ENCODE measurements at places on chromosomes 5 and 9. TPM values are rescaled to one million over a fixed set of nuclear protein-coding genes. Genes with fewer than 3 reads are reported as not detected.

GMCL2 gene
- not detected for total RNA-seq

CATSPER3 gene
- total RNA-seq, result 0.14 TPM

GRCh38 chr5:141431286-141431685, 979 bp downstream of the PCDHGA12 start:
- H3K4me1 ChIP-seq, result peaks cover 43% of the 10 kb centered on the region
- peaks cover 46% of the 10 kb centered on the region for H3K36me3 ChIP-seq
- no peak overlapping the region for H3K27ac ChIP-seq
- DNase-seq, result no peak
- no peak overlapping the region for H3K4me3 ChIP-seq

DNA sequence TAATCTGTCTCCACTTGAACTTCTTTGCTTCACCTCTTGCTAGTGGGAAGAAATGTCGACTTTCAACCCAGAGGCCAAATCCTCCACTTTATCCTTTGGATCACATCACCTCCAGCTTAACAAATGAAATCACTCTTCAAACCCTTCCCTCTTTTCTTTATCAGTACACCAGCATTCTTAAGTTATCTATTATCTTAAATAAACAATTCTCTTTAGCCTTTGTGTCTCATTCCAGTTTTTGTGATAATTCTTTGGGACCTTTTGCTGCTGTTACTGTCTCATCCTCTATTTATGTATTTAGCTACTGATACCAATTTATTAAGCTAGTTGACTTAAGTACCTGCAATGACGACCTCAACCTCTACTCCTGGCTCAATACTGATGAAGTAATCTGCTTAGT, 28.1 kb upstream of the FBN2 start:
- no peaks in the 10 kb centered on the region for H3K27me3 ChIP-seq
- H3K36me3 ChIP-seq, result peaks cover 4% of the 10 kb centered on the region
- H3K27ac ChIP-seq, result no peak overlapping the region
- peaks cover 30% of the 10 kb centered on the region for H3K4me1 ChIP-seq
- H3K4me3 ChIP-seq, result no peak overlapping the region

- no peak for DNase-seq
- no peak overlapping the region for H3K27ac ChIP-seq
- H3K4me1 ChIP-seq, result peaks cover 9% of the 10 kb centered on the region
- no peak overlapping the region for H3K4me3 ChIP-seq
- no peaks in the 10 kb centered on the region for H3K36me3 ChIP-seq
Measured at GRCh38 chr5:135223891-135224625, 175.0 kb downstream of the MACROH2A1 start.

DNA sequence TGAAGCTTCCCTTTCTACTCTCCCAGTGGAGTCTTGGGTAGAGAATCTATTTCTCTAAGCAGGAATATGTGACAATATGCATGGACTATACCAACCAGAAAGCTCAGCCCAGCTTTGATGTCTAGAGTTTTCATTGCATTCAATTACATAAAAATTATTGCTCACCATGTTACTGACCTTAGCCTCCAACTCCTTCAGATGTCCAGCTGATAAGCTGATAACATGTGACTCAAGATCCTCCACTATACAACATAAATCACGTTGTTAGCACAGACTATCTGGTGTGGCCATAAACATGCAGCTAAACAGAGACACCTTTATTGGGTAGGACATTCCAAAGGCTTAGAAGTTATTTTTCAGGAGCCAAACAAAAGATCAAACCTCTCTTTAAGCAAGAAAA, 1168.2 kb downstream of the CDH12 start:
- no peaks in the 10 kb centered on the region for H3K27me3 ChIP-seq
- no peaks in the 10 kb centered on the region for H3K4me1 ChIP-seq
- H3K4me3 ChIP-seq, result no peak overlapping the region
- no peaks in the 10 kb centered on the region for H3K36me3 ChIP-seq
- no peak overlapping the region for H3K27ac ChIP-seq

GRCh38 chr5:138241688-138242571, 28.8 kb upstream of the CDC23 start:
- H3K4me1 ChIP-seq, result no peaks in the 10 kb centered on the region
- H3K4me3 ChIP-seq, result peak overlapping the region; percentile 45
- H3K27me3 ChIP-seq, result peaks cover 53% of the 10 kb centered on the region
- H3K36me3 ChIP-seq, result no peaks in the 10 kb centered on the region
- no peak for DNase-seq
- no peak overlapping the region for H3K27ac ChIP-seq

GRCh38 chr5:173715607-173716006, 99.2 kb upstream of the BOD1 start:
- DNase-seq, result no peak
- H3K4me3 ChIP-seq, result no peak overlapping the region
- H3K27me3 ChIP-seq, result no peaks in the 10 kb centered on the region

FREM1 gene
- not detected for total RNA-seq

GRCh38 chr5:160213537-160213936, 15.8 kb upstream of the FABP6 start:
- no peak for DNase-seq
- no peak overlapping the region for H3K27ac ChIP-seq
- no peak overlapping the region for H3K4me3 ChIP-seq
- no peaks in the 10 kb centered on the region for H3K36me3 ChIP-seq

GRCh38 chr5:80125962-80126480, 90.9 kb downstream of the THBS4 start:
- peak overlapping the region; percentile 63 for H3K4me3 ChIP-seq
- peak overlapping the region; percentile 92 for H3K27ac ChIP-seq
- peak; percentile 84 for DNase-seq

SVEP1 gene
- 5.8 TPM for total RNA-seq

SNCAIP gene
- 0.12 TPM for total RNA-seq

DNA sequence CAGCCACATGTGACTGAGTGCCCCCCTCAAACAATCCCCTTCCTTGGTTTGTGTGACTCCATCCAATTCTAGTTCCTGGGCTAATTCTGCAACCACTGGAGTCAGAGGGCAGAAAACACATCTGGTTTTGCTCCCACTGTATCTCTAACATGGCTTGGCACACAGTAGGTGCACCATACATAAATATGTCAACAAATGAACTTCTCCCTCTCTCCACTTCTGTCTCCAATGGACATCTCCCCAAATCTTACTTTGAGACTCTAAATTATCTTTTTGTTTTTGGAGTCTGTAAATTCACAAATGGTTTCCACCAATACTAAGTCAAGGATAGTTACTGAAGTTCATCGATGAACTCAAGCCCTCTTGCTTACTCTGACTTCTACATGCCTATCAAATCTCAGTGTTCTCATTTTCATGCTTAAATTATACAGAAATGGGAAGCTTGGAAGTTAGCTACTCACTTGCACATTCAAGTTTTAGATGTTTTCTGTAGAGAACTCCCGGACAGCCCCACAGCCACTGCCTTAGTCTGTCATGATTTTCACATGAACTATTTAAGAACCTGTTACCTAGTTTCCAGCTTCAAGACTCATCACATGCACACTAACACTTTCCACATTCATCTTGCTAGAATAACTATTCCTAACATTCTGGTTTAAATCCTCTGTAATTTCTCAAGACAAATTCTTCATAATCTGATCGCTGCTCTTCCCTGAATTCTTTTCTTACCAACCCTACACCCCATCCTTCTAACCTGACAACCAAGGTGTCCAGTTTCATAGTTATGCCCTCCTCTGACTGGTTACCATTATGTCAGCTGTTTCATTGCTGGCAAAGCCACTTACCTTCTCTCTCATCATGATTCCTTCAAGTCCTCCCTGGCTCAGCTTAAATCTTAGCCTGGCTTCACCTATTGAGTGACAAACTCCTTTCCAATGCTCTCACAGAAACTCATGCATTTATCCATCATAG, 6.0 kb downstream of the RPL37 start:
- peaks cover 20% of the 10 kb centered on the region for H3K27me3 ChIP-seq
- H3K27ac ChIP-seq, result peak overlapping the region; percentile 64
- peak overlapping the region; percentile 27 for H3K4me3 ChIP-seq
- H3K4me1 ChIP-seq, result peaks cover 66% of the 10 kb centered on the region
- peaks cover 72% of the 10 kb centered on the region for H3K36me3 ChIP-seq

EPB41L4B gene
- 0.34 TPM for total RNA-seq

DNA sequence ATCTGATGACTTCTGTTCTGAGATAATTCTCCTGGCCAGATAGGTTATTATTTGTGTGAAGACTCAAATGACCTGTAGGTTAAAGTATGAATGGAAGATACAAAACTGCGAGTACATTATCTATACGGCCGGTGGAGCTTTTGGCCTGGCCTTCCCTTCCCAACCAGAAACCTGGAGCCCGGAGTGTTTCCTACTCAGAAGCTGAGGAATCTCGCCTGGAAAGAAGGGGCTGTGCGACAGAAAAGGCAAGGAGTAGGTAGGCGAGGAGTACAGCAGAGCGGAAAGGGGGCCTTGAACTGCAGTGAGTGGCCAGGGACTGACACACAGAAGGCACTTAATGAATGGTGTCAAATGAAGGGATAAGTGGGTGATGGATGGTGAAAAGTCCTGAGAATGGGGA, 34.6 kb downstream of the ANGPTL2 start:
- no peak overlapping the region for H3K4me3 ChIP-seq
- DNase-seq, result no peak
- H3K27ac ChIP-seq, result no peak overlapping the region
- H3K4me1 ChIP-seq, result no peaks in the 10 kb centered on the region
- H3K27me3 ChIP-seq, result peaks cover 4% of the 10 kb centered on the region

DNA sequence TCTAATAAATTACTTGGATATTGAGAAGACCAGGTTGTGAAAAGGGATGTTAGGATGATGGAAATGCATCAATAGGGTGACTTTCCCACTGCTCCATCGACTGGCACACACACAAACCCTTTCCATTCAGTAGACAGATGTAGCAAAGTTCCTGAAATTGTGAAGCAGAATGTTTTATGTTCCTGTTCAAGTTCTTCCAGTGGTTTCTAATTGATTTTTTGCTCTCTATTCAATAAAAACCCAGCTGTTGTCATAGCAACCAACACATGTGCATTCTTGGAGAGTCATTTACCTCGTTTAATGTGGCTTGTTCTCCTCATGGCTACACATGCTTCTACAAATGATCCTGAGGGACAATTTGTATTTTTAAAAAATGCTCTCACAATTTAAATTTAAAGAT, 244.6 kb downstream of the RAB3C start:
- H3K36me3 ChIP-seq, result no peaks in the 10 kb centered on the region
- H3K27me3 ChIP-seq, result peaks cover 1% of the 10 kb centered on the region
- H3K27ac ChIP-seq, result no peak overlapping the region
- no peak for DNase-seq
- no peaks in the 10 kb centered on the region for H3K4me1 ChIP-seq

- no peak overlapping the region for H3K27ac ChIP-seq
- H3K36me3 ChIP-seq, result no peaks in the 10 kb centered on the region
- DNase-seq, result no peak
Measured at GRCh38 chr9:76588316-76588715, 129.3 kb downstream of the GCNT1 start.

GRCh38 chr5:15499528-15500324, at the start of gene FBXL7:
TSS of gene FBXL7 (plus strand) at chr5:15500180.
- H3K27ac ChIP-seq, result peak within 1 kb of the TSS; percentile 91
- peaks cover 33% of the 10 kb centered on the region for H3K4me1 ChIP-seq
- peaks cover 10% of the 10 kb centered on the region for H3K27me3 ChIP-seq
- H3K36me3 ChIP-seq, result peaks cover 22% of the 10 kb centered on the region
- peak within 1 kb of the TSS; percentile 98 for H3K4me3 ChIP-seq

KCNN2 gene
- 14.4 TPM for total RNA-seq

- no peak overlapping the region for H3K27ac ChIP-seq
- DNase-seq, result no peak
- no peaks in the 10 kb centered on the region for H3K27me3 ChIP-seq
- peaks cover 3% of the 10 kb centered on the region for H3K36me3 ChIP-seq
- no peak overlapping the region for H3K4me3 ChIP-seq
- peaks cover 38% of the 10 kb centered on the region for H3K4me1 ChIP-seq
Measured at GRCh38 chr9:130581766-130582165, 2.4 kb downstream of the FUBP3 start.

CCNG1 gene
- total RNA-seq, result 217 TPM

- H3K4me3 ChIP-seq, result no peak overlapping the region
- DNase-seq, result no peak
- H3K27ac ChIP-seq, result no peak overlapping the region
Measured at GRCh38 chr5:122478741-122479442, 166.9 kb downstream of the SNCAIP start.

DNA sequence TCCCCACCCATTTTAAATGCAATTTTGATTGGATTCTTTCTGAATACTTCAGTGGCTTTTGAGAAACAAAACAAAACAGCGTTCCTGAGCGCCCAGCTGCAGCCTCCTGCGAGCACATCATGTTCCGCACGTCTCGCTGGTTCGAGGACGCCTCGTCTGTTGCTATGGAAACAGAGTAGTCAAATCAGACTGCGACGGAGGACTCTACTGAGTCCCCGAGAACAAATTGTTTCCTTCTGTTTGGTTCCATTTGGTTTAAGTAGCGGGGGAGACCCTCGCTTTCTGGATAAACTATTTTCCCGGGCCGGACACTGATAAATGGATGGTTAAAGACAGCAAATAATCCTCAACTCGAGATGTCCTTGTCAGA, 69.0 kb downstream of the SLC28A3 start:
- H3K27ac ChIP-seq, result no peak overlapping the region
- peak; percentile 39 for DNase-seq
- H3K36me3 ChIP-seq, result no peaks in the 10 kb centered on the region
- peak overlapping the region; percentile 81 for H3K4me3 ChIP-seq
- H3K4me1 ChIP-seq, result no peaks in the 10 kb centered on the region
- H3K27me3 ChIP-seq, result peaks cover 7% of the 10 kb centered on the region

DNA sequence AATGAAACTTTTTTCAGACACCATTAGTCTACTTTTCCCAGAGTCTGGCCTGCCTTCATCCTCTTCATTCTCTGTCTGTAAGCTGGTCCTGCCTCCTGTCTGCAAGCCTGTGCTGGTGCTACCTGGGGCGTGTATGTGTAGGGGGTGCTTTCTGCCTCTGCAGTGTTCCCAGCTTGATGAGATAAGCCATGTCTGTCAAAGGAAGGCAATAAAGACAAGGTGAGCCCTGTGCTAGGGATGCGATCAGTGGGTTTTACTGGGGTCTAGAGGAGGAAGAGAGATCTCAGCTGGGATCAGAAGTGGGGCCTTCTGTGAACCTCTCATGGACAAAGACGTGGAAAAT, 78.0 kb upstream of the TGFBR1 start:
- peaks cover 29% of the 10 kb centered on the region for H3K4me1 ChIP-seq
- H3K36me3 ChIP-seq, result no peaks in the 10 kb centered on the region
- no peak overlapping the region for H3K27ac ChIP-seq
- DNase-seq, result no peak
- H3K4me3 ChIP-seq, result no peak overlapping the region
- no peaks in the 10 kb centered on the region for H3K27me3 ChIP-seq
